ENCODE measurements at places on chromosomes 16 and 17. TPM values are rescaled to one million over a fixed set of nuclear protein-coding genes. Genes with fewer than 3 reads are reported as not detected.

The TRAPPC1 gene
- 26.1 TPM for total RNA-seq

- DNase-seq, result peak; percentile 93
These were observed 28.8 kb downstream of the ZCCHC14 start for GRCh38 chr16:87463722-87464690.

The KRTAP4-5 gene
- total RNA-seq, result not detected

DNA sequence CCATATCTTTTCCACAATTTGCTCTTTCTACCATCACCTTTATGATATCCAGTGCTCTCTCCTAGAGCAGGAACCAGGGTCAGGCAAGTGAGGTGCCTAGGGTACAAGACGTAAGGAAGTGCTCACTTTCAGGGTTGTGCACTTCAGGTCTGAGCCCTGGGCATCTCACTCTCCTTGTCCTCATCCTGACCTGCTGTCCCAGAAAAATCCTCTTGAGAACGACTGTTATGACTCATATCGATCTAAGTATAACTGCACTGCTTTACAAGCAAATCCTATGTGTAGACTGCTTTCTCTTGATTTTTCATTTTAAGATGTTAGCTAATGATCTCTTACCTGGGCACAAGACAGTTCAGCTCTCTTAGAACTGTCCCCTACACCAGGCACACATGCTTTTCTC, 100.1 kb downstream of the TMEM100 start:
- peak; percentile 9 for DNase-seq

GRCh38 chr16:49015225-49015592, 266.4 kb downstream of the CBLN1 start:
- no peak for DNase-seq

DNA sequence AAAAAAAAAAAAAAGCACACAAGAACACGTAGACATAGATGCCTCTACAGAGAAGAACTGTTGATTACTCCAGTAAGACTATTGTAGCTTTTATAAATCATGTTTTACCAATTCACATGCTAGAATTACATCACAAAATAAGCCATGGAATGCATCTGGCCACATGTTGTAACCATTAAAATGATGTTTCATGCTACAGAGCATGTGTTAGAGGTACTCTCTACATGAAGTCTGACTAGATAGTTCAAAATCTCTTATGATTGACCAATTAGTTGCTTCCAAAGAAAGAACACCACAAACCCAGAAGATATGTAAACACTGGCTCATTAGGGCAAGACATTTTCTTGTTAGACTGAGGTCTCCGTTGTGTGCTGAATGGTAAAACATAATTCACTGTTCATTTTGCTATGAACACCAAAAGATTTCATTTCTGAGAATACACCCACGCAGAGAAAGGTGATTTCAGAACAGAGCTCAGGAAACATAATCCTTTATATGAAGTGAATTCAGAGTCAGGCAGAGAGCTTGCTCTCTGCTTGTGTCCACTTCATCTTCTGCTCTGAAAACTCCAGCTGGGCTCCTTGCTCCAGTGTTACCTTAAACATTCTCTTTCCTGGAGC, 411.4 kb upstream of the SOX9 start:
- DNase-seq, result no peak

- DNase-seq, result peak; percentile 58
These were observed 9.9 kb upstream of the FDXR start for GRCh38 chr17:74882517-74883240.

DNA sequence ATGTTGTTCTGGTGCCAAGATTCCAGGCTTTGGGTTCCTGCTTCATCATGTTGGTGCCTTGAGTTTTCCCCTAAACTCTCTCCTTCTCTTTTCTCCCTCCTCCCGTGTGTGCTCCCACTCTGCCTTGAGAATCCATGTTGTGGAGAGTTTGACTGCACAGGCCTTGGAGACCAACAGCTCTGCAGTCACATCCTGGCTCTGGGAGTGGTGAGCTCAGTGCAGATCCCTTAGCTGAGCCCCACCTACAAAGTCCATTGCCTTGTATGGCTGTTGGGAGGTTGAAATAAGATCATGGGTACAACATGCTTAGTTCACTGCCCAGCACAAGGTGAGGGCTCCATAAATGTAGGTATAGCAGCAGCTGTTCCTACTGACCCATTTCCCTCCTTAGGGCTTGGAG, 85.9 kb downstream of the IRX3 start:
- DNase-seq, result no peak

DNA sequence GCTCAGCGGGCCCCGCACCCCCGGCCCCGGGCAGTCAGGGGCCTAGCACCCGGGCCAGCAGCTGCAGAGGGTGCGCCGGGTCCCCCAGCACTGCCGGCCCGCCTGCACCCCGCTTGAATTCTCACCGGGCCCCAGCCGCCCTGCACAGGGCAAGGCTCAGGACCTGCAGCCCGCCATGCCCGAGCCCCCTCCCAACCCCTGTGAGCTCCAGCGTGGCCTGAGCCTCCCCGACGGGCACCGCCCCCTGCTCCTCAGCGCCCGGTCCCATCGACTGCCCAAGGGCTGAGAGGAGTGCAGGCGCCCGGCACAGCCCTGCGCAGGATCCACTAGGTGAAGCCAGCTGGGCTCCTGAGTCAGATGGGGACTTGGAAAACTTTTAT, 1.7 kb upstream of the BRCA1 start:
- DNase-seq, result no peak

DNA sequence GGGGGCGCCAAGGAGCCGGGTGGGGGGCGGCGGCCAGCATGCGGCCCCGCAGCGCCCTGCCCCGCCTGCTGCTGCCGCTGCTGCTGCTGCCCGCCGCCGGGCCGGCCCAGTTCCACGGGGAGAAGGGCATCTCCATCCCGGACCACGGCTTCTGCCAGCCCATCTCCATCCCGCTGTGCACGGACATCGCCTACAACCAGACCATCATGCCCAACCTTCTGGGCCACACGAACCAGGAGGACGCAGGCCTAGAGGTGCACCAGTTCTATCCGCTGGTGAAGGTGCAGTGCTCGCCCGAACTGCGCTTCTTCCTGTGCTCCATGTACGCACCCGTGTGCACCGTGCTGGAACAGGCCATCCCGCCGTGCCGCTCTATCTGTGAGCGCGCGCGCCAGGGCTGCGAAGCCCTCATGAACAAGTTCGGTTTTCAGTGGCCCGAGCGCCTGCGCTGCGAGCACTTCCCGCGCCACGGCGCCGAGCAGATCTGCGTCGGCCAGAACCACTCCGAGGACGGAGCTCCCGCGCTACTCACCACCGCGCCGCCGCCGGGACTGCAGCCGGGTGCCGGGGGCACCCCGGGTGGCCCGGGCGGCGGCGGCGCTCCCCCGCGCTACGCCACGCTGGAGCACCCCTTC, 484 bp downstream of the FZD2 start:
- DNase-seq, result peak; percentile 92

GRCh38 chr16:58217311-58217925, 19.5 kb upstream of the CSNK2A2 start:
- no peak for DNase-seq

DNA sequence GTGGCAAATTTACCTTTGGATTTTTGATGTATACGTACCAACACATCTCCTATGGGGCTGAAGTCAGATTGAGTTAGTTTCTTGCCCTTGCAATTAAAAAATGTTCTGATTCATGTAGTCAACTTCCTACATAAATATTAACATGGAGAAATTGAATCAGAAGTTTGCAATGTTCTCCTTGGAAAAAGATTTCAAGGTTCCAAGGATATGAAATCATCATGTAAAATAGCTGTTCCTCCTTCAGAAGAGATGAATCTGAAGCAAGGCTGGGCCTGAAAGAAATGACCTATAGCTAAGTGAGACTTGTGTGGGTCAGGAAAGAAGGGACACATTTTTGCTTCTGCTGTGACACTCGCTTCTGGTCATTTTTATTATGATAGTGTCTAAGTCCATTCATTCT, 131.7 kb downstream of the RGS9 start:
- peak; percentile 82 for DNase-seq

The ADORA2B gene
- 5.9 TPM for total RNA-seq
